Stimulated activated CD4-positive, alpha-beta T cell treated with anti-CD3 and anti-CD28 coated beads, Interleukin-12 subunit alpha, Interleukin-12 subunit beta, amount 100 ng/mL, for 4 hours (primary cell): ENCODE measurements at places on chromosomes 7 and 10.
A peak's percentile ranks its signal among the peaks of the same experiment; 100 is the strongest.

GRCh38 chr7:90613088-90613498, 17.0 kb downstream of the CDK14 start:
- DNase-seq, result no peak

- DNase-seq, result no peak
These were observed 137.6 kb downstream of the ZNF467 start for GRCh38 chr7:149635561-149636329.

DNA sequence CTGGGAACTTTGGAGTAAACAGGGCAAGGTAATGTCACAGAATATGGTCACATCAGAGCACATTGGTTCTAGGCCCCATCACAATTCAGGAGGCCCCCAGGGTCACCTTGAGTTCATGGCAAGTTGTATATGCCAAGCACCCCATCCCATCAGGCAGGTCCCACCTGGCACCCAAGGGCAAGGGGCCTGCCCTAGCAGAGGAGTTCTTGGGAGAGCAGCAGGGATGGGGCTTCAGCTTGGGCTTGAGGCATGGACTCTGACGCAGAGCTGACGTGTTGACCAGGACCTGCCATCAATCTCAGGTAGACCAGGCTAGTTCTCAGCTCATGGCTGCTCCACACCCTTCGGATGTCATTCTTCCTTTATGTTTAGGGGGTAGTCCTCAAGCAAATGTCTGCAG, 20.9 kb downstream of the PLAC9 start:
- DNase-seq, result no peak

- DNase-seq, result no peak
These were observed 274.6 kb downstream of the PARD3 start for GRCh38 chr10:34540492-34540891.

DNA sequence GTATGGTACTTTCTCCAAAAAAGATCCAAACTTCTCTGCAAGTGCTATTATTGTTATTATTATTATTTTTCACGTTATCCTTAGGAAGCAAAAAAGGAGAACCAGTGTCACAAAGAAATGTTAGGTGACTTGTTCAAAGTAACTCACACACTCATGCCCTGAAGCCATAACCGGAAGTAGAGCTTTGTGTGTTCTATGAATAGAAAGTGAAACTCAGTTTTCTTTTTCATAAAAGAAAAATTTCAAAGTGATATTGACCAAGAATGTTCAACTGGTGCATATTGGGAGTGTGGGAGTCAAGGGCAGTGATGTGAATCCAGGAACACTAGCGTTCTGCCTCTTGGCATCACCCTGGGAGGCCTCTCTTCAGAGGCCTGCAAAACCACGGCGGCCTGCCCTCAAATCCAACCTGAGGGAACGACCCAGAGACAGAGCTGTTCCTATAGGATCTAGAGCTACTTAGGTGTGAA, 106.1 kb downstream of the PRKCQ start:
- no peak for DNase-seq

- DNase-seq, result no peak
These were observed 29.4 kb upstream of the PNLIPRP3 start for GRCh38 chr10:116398224-116398623.

GRCh38 chr10:6667679-6668270, 87.7 kb upstream of the PRKCQ start:
- DNase-seq, result peak; percentile 20

GRCh38 chr10:101256387-101256786, 27.1 kb upstream of the LBX1 start:
- DNase-seq, result no peak

GRCh38 chr7:42946627-42946950, 14.4 kb downstream of the MRPL32 start:
- DNase-seq, result no peak

GRCh38 chr10:34018784-34019183, 684.3 kb upstream of the NRP1 start:
- DNase-seq, result no peak

GRCh38 chr10:132754071-132754470, 31.9 kb downstream of the NKX6-2 start:
- no peak for DNase-seq

GRCh38 chr10:501596-501995, 187.9 kb downstream of the DIP2C start:
- DNase-seq, result no peak

GRCh38 chr10:127971963-127972615, 65.2 kb downstream of the PTPRE start:
- no peak for DNase-seq

GRCh38 chr10:1739751-1740150, 2.4 kb upstream of the ADARB2 start:
- no peak for DNase-seq

DNA sequence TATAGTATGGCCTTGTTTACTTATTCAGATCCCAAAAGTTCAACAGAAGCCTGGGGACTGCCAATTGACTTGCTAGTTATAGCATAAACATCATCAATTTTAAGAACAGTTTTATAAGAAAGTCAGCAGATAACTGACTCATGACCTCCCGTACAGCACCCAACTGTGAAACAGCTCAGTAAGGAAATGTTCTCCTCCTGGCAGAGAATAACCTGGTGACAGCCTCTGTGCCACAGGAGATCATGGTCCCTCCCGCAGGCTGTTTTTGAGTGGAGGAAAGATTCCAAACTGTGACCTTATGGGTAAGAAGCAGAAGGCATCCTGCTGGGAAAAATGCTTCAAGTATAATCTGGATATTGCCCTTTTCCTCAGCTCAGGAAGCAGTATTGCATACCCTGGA, 182.5 kb downstream of the SEMA3D start:
- DNase-seq, result no peak
